Kidney (tissue), 22 donors: ENCODE measurements at places on chromosomes 7 and 10. TPM values are rescaled to one million over a fixed set of nuclear protein-coding genes. Genes with fewer than 3 reads are reported as not detected.
A peak's percentile ranks its signal among the peaks of the same experiment; 100 is the strongest.

- DNase-seq: no peak
Observed at GRCh38 chr10:71878327-71879034, 27.4 kb upstream of the PSAP start.

DNA sequence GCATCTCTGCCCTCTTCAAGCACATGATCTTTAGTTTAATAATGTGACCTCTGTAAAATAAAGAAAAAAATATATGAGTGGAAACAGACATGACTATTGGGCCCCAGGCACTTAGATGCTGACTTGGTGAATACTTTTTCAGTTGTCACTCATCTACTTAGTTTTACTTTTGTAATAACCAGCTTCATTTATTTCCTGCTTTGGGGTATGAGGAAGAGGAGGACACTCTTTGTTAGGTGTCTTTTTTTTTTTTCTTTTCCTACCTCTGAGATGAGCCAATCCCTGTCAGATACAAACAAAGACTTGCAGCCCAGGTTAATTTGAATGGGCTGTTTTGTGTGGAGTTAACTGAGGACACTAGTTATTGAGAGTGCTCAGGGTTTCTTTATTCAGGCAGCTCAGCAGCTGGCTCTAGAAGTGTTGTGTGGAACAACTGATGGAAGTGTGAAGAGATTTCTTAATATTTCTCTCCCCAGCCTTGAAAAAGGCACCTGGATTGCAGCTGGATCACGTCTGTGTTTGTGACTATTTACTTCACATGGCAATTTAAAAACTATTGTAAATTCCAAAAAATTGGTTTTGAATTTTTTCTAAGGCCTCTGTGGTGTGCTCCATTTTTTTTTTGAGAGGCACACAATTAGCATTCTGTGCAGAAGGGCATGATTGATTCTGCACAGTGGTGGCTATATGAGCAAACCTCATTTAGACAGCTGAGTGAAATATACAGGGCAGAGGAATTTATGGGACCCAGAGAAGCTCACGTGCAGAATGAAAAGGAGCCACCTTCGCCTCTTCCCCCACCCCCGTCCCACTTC is 333.8 kb downstream of the LRMDA start:
- DNase-seq: no peak

- peak; percentile 37 for DNase-seq
Observed at GRCh38 chr10:116185199-116185867, 87.7 kb downstream of the GFRA1 start.

GRCh38 chr10:119608316-119609155 is 11.8 kb upstream of the TIAL1 start:
- no peak for DNase-seq

DNA sequence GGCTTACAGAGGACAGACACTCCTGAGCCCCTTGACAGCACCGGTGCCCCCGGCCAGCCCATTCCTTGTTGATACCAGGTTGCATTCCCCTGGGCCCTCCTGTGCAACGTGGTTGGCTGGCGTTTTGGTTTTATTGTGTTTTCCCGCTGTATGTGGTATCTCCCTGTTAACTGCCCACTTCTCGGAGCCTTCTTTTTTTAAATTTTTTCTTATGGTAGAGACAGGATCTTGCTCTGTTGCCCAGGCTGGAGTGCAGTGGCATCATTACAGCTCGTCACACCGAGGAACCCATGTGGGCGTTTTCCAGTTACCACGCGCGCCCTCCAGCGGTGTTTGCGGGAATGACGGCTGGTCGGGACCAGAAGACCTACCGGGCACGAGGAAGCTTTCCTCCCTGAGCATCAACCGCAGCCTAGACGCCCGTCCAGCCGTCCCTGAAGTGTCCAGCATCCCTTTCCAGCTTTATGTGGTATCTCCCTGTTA is 16.9 kb upstream of the ZFAND2A start:
- DNase-seq: no peak

- no peak for DNase-seq
Observed at GRCh38 chr7:106608661-106609060, 52.3 kb downstream of the CCDC71L start.

Gene CCT6A
- total RNA-seq: 92.8 TPM

DNA sequence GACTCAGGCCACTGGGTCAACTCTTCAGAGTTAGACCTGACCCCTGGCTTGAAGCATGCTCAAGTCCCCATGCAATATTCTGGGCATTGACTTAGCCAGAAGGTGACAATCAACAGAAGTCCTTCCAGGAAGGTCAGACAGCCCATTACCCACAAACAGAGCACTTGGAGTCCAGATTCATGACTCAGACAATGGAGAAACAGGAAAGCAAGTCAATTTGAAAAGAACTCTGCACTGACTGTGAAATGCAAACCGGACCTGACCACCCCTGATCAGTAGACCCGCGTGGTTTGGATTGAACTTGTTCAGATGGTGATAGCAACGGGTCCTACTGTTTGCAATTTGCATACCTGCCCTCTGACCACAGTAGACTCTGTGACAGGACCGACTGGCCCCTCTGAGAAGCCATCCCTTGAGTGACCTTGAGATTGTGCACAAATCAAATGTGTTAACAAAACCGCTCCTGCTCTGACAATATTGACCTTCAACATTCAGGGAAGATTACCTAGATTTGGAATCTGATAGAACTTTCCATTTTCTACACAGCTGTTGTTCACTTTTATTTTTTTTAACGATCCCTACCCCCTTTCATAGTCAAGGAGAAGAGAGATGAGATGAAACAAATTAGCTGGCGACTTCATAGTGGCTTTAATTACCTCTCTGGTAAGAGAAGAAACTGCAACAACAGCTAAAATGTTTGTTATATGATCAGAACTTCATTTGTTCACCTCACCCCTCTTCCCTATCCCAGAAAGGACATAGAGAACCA is 138.7 kb downstream of the NRP1 start:
- no peak for DNase-seq

- DNase-seq: no peak
Observed at GRCh38 chr10:110600487-110601101, 33.1 kb downstream of the SMC3 start.

- no peak for DNase-seq
Observed at GRCh38 chr10:17088118-17088806, 41.3 kb downstream of the CUBN start.

GRCh38 chr10:114289096-114289436 is 50.0 kb downstream of the VWA2 start:
- DNase-seq: no peak
